ENCODE measurements at places on chromosomes 16 and 17.

GRCh38 chr17:33240362-33240761 is 52.7 kb downstream of the ASIC2 start:
- no peak for DNase-seq

DNA sequence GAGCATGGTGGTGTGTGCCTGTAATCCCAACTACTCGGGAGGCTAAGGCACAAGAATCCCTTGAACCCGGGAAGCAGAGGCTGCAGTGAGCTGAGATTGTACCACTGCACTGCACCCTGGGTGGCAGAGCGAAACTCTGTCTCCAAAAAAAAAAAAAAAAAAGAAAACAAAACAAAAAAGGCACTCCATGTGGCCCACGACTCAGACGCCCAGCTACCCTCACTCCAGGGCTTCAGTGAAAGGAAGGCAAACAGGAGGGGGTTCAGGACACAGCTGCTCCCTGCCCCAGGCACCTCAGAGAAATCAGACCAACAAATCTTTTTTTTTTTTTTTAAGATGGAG is 91.7 kb downstream of the LITAF start:
- no peak for DNase-seq

DNA sequence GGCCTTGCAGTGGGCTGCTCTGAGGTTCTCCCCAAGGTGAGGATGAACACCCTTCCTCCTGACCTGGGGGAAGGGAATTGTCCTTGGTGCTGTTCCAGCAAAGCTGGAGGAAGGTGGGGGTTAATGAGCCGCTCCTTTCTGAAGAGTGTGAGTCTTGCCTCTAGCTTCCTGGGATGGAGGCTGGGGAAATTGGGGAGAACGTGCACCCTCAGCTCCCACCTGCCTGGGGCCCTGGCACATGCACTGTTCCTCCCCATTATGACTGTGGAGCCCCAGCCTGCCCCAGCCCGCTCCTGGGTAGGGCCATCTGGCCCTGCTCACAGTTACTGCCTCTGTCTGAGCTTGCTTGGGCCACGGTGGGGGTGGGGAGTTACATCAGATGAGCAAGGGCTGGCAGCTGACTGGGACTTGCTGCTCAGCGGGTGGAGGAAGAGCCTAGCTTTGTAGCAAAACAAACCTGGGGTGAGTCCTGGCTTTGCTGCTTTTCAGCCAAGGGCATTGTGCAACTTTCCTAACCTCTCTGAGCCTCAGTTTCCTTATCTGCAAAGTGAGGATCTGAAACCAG is 11.1 kb downstream of the TNS4 start:
- DNase-seq, result no peak

DNA sequence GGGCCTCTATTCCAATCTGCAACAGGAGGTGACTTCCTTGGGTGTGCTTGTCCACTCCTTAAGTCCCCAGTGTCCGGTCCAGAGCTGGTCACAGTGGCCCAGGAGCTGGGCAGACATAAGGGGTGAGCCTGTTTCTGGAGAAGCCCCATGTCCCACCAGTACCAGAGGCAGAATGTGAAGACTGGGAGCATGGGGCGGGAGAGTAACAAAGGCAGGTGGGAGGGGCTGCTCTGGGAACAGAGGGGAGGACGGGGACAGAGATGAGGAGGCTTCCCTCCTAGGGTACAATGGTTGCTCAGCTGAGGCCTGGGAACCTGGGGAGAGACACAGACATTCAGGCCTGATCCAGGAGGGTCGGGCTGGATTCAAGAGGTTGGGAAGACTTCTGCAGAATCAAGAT is 323.3 kb upstream of the TNRC6C start:
- DNase-seq, result no peak

DNA sequence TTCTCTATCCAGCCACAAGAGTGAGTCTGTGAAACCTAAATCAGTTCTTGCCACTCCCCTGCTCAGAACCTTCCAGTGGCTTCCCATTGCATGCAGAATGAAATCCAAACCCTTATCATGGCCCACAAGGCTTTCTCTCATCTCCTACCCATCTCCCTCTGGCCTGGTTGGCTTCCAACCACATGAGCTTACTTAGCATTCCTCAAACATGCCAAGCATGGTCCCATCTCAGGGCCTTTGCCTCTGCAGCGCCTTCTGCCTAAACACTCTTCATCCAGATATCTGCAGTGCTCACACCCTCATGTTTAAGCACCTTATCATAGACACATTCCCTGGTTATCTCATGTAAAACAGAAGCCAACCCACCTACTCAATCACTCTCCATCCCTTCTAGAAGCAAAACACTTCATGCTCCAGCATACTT is 15.5 kb downstream of the TK2 start:
- no peak for DNase-seq

GRCh38 chr17:71033336-71033735 is 864.0 kb downstream of the KCNJ2 start:
- no peak for DNase-seq

- DNase-seq, result no peak
Observed at GRCh38 chr16:88830258-88830657, 18.5 kb upstream of the APRT start.

DNA sequence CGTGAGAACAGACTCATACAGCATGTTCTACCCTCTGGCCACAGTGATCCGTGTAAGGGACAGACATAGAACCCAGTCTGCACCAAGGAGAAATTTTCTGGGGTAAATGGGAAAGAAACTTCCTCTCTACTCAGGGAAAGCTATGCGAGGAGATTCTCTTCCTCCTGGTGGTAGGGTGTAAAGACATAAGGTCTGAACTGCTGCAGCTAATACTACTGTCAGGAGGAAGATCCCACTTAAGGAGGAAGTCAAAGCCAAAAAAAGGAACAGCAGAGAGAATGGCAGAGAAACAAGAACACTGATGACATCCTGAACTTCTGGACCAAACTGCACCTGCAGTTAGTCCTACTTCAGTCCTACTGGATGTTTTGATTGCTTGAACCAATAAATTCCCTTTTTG is 7.1 kb upstream of the TM4SF5 start:
- DNase-seq, result no peak

GRCh38 chr17:82229698-82230608 is 1.1 kb downstream of the SLC16A3 start:
- no peak for DNase-seq

DNA sequence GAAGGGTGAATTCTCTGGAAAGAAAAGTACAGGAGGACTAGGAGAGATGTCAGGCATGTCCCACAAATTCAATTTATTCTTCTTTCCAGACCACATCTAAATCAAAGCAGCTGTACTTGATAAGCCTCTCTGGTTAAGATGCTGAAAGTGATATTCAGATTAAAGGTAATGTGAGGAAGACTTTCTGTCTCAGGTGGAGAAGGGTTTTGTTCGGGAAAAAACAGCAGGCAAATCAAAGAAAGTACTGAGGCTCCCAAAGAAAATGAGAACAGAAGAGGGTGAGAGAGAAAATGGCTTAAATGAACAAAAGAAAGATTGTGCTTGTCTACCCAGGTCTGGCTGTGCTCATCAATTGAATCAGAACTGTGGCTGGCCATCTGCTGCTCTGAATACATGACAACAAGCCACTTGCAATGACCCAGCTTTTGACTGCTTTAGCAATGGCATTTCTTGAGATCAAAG is 55.6 kb downstream of the MMD start:
- DNase-seq, result no peak

- no peak for DNase-seq
Observed at GRCh38 chr17:40841246-40841645, 18.8 kb upstream of the KRT10 start.

DNA sequence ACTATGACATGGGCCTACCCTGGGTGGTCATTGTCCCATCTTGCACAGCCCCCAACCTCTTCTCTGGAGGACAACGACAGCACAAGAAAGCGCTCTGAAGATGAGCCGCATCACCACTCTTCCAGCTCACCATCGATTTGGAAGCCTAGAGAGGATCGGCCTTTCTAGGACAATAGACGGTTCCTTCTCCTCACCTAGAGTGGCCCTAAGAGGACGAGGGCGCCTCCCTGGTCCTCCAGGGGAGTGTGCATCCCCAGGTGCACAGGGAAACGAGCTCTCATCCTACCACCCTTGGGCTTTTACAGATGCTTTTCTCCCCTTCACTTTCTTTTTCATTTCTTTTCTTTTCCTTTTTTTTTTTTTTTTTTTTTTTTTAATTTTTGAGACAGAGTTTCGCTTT is 20.3 kb upstream of the SLC52A1 start:
- no peak for DNase-seq

GRCh38 chr16:76464955-76465620 is 187.9 kb downstream of the CNTNAP4 start:
- no peak for DNase-seq

GRCh38 chr16:24114876-24115275 is 141.3 kb upstream of the CACNG3 start:
- no peak for DNase-seq

DNA sequence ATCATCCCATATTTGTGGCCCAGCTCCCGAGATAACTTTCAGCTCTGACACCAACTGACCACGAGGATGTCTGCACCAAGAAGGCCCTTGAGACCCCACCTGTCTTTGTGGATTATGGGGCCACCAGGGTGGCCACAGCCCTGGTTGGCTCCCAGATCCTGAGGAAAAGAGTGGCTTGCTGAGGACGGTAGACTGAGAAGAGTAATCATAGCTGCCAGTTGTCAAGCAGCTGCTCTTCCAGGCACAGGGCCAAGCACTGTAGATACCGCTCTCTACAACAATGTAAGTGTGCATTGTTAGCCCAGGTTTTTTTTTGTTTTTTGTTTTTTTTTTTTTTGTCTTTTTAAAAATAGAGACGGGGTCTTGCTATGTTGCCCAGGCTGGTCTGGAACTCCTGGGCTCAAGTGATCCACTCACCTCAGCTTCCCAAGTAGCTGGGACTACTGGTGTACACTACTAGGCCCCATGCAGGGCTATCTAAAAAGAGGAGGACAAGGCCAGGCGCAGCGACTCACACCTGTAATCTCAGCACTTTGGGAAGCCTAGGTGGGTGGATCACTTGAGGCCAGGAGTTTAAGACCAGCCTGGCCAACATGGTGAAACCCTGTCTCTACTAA is 9.6 kb downstream of the ZNF205 start:
- no peak for DNase-seq

DNA sequence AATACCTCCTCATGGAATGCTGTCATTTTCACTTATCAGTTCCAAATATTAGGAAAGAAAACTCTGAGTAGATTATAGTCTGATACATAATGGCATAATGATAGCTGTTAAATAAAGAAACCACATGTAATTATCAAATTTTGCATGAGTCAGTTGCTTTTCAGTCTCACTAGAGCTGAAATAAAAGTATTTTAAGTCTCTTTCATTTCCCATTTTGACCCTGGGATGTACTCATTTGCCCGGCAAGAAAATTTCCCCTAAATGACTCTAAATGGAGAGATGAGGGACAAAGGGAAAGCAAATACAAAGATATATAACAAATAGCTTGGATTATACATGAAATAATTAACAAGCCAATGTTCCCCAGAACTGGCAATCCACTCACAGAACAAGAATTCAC is 47.9 kb upstream of the CPHXL start:
- DNase-seq, result no peak

DNA sequence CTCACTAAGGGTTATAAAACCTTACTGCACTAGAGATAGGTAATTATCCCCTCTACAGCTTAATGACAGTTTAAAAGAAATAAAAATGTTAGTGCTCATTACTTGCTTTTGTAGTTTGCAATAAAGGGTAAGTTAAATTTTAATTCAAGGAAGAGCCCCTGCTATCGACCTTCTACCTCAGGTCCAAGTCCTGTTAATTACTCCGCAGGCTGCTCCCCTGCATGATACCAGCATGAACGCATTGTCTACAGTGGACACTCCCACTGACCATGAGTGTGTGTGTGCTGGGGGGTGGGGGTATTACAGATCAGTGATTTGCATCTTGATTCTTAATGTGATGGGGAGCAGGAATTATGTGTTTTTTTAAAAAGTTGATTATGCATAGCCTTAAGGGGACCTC is 103.1 kb downstream of the AATF start:
- no peak for DNase-seq

GRCh38 chr17:83029571-83029970 is 49.8 kb upstream of the METRNL start:
- no peak for DNase-seq

- DNase-seq, result no peak
Observed at GRCh38 chr16:8098947-8099512, 491.3 kb downstream of the TMEM114 start.

DNA sequence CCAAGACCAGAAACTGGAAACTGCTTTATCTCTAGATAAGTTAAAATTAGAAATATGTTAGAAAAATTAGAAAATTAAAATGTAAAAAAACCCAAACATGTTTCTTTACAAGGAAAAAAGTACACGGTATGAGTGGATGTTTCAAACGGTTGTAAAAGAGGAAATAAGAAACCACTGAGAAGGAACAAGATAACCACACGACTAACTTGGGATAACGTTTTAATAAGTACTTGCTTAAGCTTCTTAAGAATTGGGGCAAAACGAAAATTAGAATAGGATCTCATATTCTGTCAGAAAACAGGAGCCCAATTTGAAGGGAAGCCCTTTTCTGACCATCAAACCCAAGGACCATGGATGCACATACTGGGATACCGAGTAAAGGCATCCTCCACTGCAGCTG is 31.0 kb downstream of the MBTPS1 start:
- DNase-seq, result no peak

GRCh38 chr17:16971458-16972338 is at the start of gene TNFRSF13B:
Gene TNFRSF13B (minus strand): TSS chr17:16972118. CDS start chr17:16972075, 43 bp downstream.
- DNase-seq, result no peak

DNA sequence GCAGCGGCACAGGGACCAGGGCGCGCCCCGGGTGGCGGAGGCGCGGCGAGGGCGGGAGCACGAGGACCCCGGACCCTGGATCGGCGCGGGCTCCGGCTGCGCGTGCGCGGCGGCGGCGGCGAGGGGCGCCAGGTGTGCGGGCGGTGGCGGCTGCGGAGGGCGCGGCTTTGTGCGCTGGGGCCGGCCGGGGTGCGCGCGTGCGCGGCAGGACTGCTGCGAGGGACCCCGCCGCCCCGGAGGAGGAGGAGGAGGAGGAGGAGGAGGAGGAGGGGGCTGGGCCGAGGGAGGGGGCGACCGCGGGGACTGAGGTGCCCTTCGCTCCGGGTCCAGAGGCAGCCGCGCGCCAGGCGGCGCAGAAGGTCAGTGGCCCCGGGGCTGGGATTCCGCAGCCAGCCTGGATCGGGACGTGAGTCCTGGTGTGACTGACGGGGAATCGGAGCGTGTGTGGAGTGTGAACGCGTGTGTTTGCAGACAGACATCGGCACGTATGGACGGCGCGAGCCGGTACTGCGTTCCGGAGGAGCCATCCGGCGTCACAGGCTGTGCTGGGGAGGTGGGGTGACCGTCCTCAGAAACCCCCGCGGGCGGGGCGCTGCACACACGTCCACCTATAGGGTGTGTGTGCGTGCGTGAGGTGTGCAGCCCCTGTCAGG is 19.5 kb upstream of the RAP1GAP2 start:
- peak; percentile 41 for DNase-seq

DNA sequence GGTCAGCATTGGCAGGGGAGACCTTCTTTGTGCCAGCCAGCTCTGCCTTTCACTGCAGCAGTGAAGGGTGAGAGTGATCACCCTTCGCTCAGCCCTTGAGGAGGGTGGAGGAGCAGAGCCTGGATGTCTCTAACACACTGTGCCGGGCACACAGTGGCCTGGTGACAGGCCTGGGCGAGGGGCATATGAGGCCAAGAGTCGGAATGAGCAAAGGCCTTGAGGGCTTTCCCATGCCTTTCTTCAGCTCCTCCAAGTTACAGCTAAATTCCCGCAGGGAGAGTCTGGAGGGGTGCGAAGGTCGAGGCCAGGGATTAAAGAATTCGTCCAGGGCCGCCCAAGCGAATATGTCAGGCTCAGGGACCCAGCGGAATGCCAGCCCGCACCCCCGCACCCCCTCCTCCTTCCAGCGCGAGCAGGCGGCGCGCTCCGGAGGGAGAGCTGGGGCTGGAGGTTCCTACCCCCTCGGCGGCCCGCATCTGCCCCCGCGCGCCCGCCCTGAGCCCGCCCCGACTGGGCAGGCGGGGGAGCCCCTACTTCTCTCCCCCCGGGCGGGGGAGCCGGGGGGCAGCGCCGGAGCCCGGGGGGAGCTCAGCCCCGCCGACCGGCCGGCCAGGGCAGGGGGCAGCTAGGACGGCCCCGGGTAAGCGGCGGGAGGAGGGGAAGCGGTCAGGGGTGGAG is at the start of gene RASL10B:
Gene RASL10B (plus strand): TSS at position 401 of the 678 bp plus-strand sequence. CDS start 3,546 bp downstream, outside the sequence.
- peak; percentile 59 for DNase-seq

Data from endothelial cell (in vitro differentiated cells).